ENCODE measurements at places on chromosomes 2 and 18. TPM values are rescaled to one million over a fixed set of nuclear protein-coding genes. Genes with fewer than 3 reads are reported as not detected.

CFC1B gene
- not detected for polyA plus RNA-seq

DNA sequence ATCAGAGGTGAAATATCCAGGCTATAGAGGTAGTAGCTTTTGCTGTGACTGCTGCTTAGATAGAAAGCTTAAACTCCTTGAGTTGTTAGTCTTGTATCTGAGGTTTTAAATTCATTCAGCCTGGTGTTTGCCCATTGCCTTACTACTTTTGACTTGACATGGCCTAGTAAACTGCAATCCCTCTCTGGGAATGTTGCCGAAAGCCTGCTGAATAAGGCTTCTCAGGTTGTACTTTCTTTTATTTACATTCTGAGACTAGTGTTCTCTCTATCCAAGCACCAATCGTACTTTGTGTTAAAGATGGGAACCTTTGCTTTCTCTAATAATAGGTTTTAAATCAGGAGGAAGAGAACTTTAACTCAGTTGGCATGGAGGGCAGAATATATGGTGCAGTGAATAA is 357.6 kb upstream of the CWC22 start:
- no peak for DNase-seq

BOLL gene
- polyA plus RNA-seq: 1.2 TPM

TTN gene
- 212 TPM for polyA plus RNA-seq

DNA sequence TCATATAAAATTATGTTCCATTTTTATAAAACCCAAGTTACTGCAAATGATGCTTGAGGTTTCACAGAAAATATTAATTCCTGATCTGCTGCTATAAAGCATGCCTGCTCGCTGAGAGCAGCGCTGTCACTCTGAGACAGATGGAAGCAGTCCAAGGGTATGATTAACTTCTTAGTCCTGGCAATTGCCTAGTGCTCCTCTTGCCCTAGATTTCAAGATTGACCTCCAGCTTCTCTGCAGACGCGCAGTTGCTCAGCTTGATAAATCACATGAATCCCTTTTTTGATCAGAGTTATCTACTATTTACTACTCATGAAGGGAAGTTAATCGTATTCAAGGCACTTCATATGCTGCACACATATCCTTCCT is 154.6 kb upstream of the REV1 start:
- peak; percentile 58 for DNase-seq

ADRA2B gene
- polyA plus RNA-seq: 2.8 TPM

AMER3 gene
- polyA plus RNA-seq: not detected

CEBPZOS gene
- polyA plus RNA-seq: 36.5 TPM

TUBB8B gene
- not detected for polyA plus RNA-seq

GRCh38 chr2:12824351-12824777 is 107.6 kb downstream of the TRIB2 start:
- no peak for DNase-seq

GRCh38 chr2:199602896-199603717 is 145.4 kb upstream of the SATB2 start:
- DNase-seq: no peak

DNA sequence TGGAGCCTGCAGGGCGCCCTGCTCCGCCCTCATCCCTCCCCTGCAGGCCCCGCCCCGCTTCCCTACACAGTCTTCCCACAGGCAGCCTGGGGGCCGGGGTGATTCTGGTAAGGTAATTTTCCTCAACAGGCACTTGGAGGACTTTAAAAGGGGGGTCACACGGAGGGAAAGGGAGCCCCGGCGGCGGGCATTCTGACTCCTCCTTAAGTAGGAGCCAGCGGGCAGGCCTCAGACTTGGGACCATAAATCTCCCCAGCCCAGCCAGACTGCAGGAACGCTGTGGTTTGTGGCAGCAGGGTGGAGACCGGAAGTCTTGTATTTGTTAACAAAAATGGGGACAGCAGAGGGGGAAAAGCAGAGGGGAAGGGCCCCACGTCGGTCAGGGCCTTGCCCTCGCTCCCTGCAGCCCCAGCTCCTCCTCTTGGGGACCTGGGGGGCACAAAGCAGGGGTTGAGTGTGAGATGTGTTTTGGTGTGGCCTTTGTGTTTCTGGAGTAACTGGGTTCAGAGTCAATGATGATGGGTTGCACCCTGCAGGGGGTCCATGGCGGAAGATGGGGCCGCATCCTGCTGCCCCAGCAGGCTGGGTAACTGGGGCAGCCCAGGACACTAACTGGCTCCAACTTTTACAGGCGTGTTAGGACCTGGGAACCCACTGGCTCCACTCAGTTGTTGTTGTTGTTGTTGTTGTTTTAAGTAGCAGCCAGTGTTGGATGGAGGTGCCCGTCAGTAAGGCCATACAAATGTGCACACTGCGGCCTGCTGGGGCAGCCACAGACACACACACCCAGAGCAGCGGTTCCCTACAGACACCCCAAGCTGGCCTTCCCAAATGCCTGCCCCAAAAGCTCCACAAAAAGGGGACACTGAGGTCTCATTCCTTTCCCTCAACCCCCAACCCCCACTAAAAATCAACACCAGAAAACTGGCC is 27.7 kb downstream of the SMAD7 start:
- peak; percentile 64 for DNase-seq

ANKRD12 gene
- 18.4 TPM for polyA plus RNA-seq

- DNase-seq: no peak
These were observed 260.0 kb upstream of the SIX2 start for GRCh38 chr2:45269149-45269793.

TSPYL6 gene
- 0.10 TPM for polyA plus RNA-seq

RRM2 gene
- 50.0 TPM for polyA plus RNA-seq

COL4A4 gene
- polyA plus RNA-seq: 0.08 TPM

DNA sequence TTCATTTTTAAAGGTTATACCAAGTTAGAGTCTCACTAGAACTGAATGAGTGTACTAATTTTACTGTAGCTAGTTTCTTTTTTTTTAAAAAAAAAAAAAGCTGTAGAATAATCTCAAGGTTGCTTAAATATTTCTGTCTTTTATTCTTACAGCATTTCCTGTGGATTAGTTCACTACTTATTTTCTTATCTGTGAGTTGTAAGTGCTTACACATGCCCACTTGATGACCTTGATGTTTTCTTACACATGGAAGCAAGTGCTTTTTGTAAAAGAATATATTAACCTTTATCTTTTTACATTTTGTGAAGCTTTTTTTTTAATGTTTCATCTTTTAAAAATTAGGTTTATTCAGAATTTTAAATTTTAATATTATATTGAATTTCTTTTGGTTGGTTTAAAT is 57.8 kb downstream of the MSH2 start:
- DNase-seq: no peak

DNA sequence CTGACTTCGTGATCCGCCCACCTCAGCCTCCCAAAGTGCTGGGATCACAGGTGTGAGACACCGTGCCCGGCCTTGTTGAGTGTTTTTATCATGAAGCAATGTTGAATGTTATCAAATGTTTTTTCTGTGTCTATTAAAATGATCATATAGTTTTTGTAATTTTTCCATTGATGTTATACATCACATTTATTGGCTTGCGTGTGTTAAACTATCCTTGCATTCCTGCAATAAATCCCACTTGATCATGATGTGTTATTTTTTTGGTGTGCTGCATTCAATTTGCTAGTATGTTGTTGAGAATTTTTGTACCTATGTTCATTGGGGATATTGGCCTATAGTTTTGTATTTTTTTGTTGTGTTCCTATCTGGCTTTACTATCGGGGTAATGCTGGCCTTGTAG is 113.1 kb upstream of the PARD3B start:
- DNase-seq: no peak

- DNase-seq: no peak
These were observed 53.8 kb downstream of the SEMA4F start for GRCh38 chr2:74707837-74708236.

NT5C1B gene
- 0.52 TPM for polyA plus RNA-seq

ANKRD23 gene
- polyA plus RNA-seq: 18.0 TPM

DNA sequence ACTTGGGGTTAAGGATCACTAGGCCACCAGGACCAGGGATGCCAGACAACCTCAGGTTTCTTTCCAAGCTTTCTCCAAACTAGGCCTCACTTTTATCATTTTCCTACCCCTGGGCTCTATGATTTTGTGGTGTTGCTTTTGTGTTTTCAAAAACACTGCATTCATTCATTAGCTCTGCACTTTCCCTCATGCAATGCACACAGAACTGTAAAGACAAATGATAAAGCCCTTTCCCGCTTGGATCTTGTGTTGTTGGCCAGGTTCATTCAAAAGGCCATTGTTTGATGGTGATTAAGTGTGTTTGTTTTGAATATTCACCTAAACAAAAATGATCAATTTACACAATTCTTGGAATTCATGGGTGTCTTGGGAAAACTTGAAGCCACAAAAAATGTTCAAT is 210.7 kb upstream of the TNP1 start:
- DNase-seq: no peak

- DNase-seq: no peak
These were observed 261.2 kb downstream of the STK39 start for GRCh38 chr2:167986223-167986622.

- no peak for DNase-seq
These were observed 5.9 kb downstream of the CSRNP3 start for GRCh38 chr2:165475277-165476004.

NYAP2 gene
- 0.04 TPM for polyA plus RNA-seq

ABCG8 gene
- 0.04 TPM for polyA plus RNA-seq

All from muscle of back (tissue), 13 donors.